ENCODE measurements at places on chromosomes 1 and 21.

DNA sequence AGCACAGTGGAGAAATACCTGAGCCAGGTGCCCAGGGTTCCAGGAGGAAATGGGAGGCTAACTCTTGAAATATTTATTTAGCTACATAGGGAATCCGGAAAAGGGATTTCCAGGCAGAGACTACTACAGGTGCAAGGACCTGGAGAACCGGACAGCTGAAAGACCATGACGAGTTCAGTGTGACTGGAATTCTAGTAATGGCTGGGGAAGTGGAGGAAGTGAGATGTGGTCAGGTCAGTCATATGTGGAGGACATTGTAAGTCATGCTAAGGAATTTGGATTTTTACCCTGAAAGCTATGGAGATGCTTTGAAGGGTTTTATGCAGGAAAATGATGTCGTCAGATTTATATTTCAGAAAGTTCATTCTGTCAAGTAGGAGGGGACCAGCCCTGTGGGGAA is 1.8 kb downstream of the CAP1 start:
- DNase-seq, result no peak

DNA sequence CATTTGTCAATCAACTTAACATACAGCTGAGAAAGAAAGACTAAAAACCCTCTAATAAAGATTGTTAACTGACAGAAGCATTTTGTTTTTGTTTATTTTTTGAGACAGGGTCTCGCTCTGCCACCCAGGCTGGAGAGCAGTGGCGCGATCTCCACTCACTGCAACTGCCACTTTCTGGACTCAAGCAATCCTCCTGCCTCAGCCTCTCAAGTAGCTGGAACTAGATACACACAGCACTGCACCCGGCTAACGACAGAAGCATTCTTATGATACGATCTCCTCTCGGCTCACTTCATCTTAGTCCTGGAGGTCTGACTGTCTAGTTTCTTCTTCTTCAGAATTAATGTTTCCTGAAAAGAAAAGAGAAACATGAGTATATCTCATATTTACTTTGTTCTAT is 23.5 kb downstream of the RSPH1 start:
- DNase-seq, result no peak

GRCh38 chr1:106952776-106953175 is 103.7 kb upstream of the PRMT6 start:
- DNase-seq, result no peak

GRCh38 chr1:238681451-238681850 is 704.9 kb upstream of the CHRM3 start:
- DNase-seq, result no peak

DNA sequence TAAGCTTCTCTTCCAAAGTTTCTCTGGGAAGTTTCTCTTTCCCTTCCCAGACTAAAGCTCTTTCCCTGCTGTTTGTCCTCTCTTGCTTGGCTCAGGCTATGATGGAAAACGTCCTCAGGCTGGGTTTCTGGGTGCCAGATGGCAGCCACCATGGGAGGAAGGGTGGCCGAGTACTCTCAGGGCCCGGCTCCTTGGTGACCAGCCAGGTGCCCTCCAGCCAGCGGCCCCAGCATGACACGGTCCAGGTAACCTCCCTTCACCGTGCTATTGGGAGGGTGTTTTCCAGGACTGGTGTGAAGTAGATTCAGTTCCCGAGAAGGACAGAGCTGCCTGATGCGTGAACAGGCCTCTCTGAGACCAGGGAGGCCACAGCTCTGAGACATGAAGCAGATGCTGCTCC is 60.3 kb downstream of the KIF26B start:
- DNase-seq, result no peak

GRCh38 chr21:17472182-17472581 is 40.7 kb upstream of the CXADR start:
- no peak for DNase-seq

- DNase-seq, result no peak
Measured at GRCh38 chr1:4794020-4794780, 139.8 kb downstream of the AJAP1 start.

- DNase-seq, result no peak
Measured at GRCh38 chr1:151508833-151509232, 2.4 kb upstream of the CGN start.

DNA sequence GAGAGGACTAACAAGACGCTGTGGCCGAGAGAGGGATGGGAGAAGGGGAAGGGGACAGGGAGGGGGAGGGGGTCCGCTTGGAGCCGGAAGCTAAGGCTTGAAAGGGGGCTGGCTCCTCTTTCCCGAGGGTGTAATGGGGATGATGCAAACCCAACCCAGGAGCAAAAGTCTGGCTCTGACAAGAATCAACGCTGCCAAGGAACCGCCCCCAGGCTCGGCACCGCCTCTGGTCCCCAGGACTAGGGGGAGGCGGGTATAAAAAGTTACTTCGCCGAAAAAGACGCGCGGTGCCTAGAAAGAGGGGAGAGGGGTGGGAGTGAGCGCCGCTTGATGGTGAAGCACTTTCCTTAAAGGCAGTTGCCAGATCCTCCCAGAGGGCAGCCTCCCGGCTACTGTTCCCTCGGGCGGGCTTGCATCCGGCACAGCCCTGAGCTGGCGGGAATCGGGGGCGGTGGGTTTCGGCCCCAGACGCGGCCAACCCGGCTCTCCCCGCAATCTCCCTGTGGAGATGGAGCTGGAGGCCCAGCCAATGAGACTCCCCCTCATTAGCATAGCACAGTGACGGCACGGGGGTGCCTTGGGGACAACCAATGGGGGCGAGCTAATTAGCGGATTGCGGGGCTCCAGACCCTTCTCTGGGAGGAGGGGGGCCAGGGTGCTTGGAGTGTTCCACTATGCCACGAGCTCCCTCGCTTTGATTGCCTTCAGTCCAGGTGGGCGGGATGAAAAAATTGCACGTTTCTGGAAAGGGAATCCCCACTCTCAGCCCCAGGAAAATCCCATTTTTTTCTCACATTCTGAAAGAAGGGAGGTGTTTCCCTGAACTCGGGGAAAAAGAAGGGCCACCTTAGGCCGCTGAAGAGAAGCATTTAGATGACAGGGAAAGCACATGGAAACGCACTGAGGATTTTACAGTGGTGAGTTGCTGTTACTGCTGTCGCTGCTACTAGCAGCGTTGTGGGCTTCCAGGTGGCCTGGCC is at the start of gene KCNT2:
TSS of gene KCNT2 (minus strand) at position 51 of the 980 bp plus-strand sequence. CDS start 131 bp downstream, outside the sequence.
- peak; percentile 99 for DNase-seq

DNA sequence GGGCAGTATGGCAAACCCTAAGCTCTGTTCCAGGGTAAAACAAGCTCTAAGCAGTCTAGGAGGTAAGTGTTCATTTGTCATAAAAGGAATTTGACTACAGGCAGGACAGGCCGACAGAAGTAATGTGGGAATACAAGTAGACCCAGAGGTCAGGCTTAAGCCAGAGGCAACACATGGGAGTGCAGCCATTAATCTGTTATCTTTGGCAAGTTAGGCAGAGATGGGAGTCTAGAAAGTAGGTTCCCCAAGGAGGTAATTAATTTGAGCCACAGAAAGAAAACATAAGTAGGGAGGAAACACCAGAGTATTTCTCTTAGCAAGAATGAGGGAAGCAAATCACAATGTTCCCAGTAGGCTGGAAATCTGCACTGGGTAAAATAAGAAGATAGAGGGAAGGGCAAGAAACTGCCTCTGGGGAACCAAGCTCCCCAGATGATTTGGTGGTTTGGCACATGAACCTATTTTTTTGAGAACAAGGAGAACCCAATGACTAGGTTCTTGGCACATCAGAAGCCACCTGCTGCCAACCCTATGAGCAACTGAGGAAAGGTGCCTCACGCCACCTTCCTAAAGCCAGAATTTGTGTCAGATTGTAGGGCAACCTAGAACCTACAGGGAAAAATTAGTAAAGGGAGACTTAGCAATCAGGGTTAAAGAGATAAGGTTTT is 636.4 kb upstream of the PLXNA2 start:
- DNase-seq, result no peak

DNA sequence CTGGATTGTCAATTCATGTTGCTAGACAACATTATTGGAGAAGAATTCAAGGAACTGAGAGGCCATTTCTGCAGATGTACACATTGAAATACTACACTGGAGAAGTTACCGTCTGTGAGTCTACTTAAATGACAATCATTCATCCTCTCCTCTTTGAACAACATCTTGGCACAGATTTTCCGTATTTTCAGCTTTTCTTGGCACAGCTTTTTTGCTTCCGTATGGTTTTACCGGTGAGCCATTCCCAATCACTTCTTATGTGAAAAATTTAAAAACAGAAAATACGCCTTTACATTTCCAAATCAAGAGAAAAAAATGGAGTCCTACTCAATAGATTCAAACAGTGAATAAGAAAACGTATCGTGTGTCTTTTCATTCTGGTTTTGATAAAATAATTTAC is 1493.7 kb downstream of the AMY1C start:
- no peak for DNase-seq

GRCh38 chr1:25572708-25573590 is 29.5 kb downstream of the LDLRAP1 start:
- DNase-seq, result peak; percentile 88

DNA sequence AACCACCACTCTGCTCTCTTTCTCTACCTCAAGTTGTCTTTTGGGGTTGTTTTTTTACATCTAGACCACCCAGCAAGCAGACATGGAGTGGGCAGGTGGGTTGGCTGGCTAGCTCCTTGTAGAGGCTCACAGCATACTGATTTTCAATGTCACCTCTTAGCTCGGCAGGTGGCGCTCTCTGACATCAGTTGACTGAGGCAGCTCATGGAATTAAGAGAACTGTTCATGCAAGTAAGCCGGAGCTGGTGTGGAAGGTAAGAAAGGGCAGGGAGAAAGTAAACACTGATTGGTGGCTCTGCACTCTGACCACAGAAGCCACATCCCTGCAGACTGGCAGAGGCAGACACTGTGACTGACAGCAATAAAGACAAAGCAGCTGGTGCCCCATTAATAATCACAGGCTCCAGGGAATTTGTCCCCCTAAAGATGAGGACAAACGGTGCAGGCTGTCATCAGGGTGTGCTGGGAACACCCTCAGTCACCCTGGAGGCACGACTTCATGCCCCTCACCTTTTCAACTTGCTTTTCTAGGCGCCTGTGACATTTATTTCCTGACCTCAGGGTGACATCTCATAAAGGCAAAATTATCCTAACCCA is 226.8 kb downstream of the LMX1A start:
- peak; percentile 94 for DNase-seq

GRCh38 chr21:36845790-36846189 is 120.7 kb downstream of the HLCS start:
- no peak for DNase-seq

GRCh38 chr1:66012106-66012784 is 219.6 kb downstream of the PDE4B start:
- DNase-seq, result no peak

- DNase-seq, result no peak
Measured at GRCh38 chr1:5765483-5765882, 226.7 kb downstream of the NPHP4 start.

DNA sequence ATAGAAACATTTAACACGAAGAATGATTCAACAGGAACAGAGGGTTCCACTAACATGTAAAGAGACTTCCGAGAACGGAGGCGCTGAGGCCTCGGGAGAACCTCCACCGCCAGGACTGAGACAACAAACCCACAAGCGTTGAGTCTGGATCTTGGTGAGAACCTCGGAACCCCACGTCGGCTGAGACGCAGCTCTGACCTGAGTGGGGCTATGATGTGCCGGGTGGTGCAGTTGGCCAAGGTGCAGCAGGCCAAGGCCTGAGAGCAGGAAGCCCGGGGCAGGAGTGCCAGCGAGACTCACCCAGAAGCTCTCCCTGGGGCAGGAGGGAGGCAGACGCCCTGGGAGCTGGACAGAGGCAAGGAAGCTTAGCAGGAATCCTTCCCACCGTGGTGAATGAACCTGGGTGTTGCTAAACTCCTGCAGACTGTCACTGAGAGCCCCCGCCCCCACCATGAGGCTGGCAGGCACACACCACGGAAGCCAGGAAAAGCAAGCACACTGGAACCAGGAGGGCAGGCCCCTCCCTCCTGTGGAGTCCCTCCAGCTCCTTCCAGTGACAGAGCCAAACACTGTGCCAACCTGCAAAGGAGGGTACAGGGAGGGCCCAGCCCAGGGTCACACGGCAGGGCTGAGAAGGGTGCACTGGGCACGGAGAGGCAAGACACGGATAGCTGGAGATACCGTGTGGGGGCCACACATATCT is 34.8 kb downstream of the WDR4 start:
- DNase-seq, result no peak

GRCh38 chr1:162568802-162569201 is 7.3 kb downstream of the UAP1 start:
- no peak for DNase-seq
